NCI-H2171 treated with DMSO at 0.1 percent for 48 hours (cell line): ENCODE measurements at places on chromosomes 1 and 21.

DNA sequence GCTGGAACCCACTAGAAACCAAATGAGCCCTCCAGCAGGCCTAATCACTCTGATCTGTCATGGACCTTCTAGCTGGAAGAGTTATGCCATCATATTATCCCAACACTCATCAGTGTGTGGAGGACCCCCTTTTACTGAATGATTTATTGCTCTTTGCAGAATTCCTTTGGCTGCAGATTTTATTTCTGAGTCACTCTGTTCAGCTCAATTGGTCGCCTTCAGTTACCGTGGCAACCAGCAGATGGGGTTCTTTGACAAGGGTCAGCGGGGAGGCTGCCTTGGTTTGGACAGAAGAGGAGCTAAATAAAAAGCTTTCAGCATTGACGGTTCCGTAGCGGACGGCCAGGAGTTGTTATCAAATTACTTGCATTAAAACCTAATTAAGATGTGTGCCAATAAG is 220.1 kb downstream of the SDCCAG8 start:
- DNase-seq: no peak

- no peak for DNase-seq
Observed at GRCh38 chr1:68384321-68384813, 65.4 kb downstream of the RPE65 start.

- no peak for DNase-seq
Observed at GRCh38 chr1:207493212-207493611, 2.7 kb upstream of the CR1 start.

DNA sequence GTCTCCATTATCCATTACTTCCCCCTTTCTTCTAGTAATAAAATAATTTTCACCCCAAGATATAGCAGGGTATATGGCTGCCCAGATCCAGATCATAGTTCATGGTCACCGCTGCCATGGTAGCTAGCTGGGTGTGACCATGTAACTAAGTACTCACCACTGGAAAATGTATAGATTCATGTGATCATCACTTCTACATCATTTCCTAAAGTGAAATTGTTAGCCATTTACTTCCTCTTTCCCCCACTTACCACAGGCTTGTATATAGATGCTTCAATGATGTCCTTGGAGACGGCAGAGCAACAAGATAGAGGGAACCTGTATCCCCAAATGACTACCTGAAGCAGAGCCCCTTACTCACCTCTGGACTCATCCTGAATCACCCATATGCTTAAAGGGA is 22.7 kb upstream of the EYA3 start:
- DNase-seq: no peak

DNA sequence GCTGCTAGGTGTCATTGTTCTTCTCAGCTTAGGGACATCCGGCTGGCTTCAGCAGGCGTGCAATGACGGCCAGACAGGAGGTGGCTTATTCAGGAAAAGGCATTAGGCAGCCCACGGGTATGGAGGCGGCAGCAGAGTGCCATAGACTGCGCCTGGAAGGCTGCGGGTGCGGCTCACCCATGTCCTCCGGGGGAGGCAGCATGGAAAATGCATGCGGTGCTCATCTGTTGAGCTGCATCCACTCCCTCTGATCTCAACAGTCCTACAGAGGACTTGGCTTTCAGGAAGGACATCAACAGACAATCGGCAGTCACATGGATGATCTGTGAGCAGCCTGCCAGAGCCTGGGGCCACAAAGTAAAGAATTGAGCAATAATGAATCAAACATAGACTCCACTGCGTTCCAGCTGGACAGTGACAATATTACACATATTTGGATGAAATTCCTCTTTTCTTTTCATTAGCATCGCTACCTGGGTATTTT is 42.9 kb downstream of the UMODL1 start:
- no peak for DNase-seq

DNA sequence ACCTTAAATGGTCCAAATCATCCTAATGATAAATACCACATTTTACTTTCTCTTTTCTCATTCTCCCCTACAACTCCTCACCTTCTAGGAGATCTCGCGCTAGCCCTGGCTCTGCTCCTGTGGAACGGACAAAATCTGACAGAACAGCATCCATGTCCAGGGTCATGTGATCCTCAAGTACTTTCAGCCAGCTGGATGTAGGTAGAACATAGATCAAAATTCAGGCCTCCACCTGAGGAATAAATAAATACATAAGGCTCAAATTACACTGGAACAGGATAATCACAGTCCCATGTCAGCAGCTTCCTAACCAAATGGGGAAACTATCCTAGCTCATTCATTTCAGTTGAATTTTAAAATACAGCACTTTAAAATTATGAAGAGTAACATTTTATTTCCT is 33.2 kb downstream of the OTUD7B start:
- DNase-seq: peak; percentile 87

GRCh38 chr1:905811-906599 is 17.7 kb upstream of the SAMD11 start:
- no peak for DNase-seq

DNA sequence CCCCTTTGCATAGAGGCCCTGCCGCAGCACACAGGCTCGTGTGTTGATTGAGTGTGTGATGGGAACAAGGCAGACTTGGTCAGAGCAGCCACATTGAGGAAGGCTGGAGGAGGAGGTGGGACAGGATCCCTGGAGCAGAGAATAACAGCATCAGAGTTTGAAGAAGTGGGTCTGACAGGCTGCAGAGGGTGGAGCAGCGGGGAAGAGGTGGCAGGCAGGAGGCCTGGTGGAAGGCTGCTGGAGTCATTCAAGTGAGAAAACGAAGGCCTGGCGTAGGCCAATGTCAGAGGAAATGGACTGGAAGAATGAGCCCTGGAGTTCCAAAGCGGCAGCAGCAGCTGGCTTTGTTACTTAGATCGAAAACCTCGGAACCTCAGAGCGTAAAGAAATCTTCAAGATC is 115.0 kb upstream of the GRIK3 start:
- DNase-seq: peak; percentile 94

- DNase-seq: no peak
Observed at GRCh38 chr21:45549626-45550463, 7.6 kb upstream of the SLC19A1 start.

DNA sequence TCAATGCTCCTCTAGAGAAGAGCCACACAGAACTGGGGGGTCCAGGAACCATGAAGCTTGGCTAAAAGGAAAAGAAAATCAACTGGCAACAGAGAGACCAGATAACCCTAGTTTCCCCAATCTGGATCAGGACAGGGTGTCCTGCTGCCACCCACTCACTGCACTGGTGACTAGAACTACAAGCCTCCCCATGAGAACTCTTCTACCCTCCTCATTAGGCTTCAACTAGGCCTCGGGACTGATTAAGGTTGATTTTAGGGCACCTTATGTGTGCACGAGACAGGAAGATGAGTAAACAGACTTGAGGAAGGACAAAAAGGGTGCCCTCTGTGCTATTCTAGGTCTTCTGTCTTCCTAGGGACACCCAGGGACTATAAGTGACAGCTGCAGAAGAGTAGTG is 2.3 kb upstream of the SF3B4 start:
- DNase-seq: no peak
